Activated naive CD4-positive, alpha-beta T cell treated with anti-CD3 and anti-CD28 coated beads, Interleukin-2, amount 50 U/mL, for 16 hours (primary cell): ENCODE measurements at places on chromosomes 4 and X.
A peak's percentile ranks its signal among the peaks of the same experiment; 100 is the strongest.

- DNase-seq = no peak
Observed at GRCh38 chrX:145910017-145910416, 92.4 kb downstream of the SLITRK2 start.

DNA sequence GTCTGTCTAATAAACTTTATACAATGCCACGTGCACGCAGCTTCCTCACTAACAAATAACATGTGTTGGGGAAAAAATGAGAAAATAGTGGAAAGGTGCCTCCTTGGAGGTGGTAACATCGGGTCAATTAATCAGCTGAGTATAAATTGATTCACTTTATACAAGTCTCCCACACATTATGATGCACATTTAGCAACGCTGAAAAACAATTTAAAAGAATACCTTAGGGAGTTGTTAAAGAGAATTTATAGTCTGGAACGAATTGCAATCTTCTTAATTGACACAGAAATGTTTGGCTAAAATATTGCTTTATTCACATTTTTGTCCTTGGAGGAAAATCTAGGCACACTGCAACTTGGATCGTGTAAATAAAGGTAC, 84.2 kb downstream of the HPRT1 start:
- DNase-seq = no peak

- no peak for DNase-seq
Observed at GRCh38 chr4:48649505-48649904, 130.6 kb downstream of the FRYL start.

DNA sequence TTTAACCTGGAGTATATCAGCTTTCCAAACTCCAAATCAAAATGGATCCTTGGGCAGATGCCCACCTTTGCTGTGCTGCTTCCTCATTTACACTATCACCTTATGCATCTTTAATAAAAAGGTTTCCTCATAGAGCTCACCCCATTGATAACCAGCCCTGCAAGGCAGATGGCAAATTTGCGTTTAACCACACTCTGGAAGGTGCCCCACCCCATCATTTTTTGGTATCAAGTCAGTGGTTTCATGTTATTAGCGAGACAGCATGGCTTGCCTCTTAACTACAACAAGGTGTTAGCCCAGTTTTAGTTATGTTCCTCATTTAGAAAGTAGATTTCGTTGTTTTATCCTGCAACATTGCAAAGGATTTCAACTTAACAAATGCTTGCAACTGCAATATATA, 214.0 kb upstream of the WDFY3 start:
- no peak for DNase-seq

DNA sequence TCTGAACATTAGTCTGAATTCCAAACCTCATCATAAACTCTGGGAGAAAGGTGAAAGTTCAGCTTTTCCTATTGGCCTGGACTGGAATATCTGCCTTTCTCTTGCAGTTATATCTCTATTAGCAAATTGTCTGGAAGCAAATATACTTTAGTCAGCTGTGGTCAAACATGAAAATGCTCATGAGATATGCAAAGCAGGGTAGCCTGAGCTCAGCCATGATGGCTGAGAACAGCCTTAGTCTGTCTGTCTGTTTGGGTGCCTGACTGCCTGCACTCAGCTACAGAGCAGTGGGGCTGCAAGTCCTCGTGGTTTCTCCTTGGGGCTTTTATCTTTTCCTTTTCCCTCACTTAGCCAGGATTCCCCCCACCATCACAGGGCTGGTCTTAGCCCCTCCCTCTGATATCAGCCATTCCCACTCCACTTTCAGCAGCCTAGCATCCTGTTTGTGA, 19.5 kb upstream of the PGRMC2 start:
- DNase-seq = no peak

- DNase-seq = no peak
Observed at GRCh38 chr4:53775381-53775780, 184.1 kb upstream of the LNX1 start.

GRCh38 chr4:42306221-42307109, 90.8 kb upstream of the SHISA3 start:
- no peak for DNase-seq

- no peak for DNase-seq
Observed at GRCh38 chr4:166458756-166459155, 585.7 kb downstream of the TLL1 start.

- DNase-seq = no peak
Observed at GRCh38 chr4:1986578-1987210, 22.1 kb downstream of the NELFA start.

DNA sequence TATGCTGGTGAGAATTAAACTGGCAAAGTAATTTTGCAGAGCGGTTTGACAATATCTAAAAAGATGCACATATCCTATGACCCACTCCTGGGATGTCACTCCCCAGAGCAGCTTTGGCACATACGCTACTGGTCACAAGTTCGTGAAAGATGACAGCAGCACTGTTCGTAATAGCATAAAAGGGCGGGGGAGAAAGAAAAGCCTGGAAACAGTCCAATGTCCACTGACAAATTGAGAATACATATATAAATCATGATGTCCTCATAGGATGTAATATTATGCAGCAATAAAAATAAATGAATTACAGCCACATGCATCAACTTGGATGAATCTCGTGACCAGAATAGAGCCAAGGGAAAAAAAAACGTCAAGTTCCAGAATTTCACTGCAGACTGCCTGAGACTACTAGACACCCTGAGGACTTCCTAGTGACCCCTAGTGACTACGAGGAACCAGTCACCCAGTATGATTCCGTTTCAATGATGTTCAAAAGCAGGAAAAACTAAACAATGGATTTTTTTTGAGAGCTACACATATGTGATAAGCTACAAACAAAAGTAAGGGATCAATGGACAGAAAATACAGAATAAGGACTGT, 1.8 kb downstream of the PCSK1N start:
- DNase-seq = no peak

GRCh38 chrX:39427906-39428305, 626.6 kb downstream of the MID1IP1 start:
- DNase-seq = peak; percentile 64

- no peak for DNase-seq
Observed at GRCh38 chr4:181507180-181507835, 735.9 kb upstream of the TENM3 start.

GRCh38 chr4:168822481-168822880, 187.6 kb downstream of the CBR4 start:
- no peak for DNase-seq

GRCh38 chrX:87517571-87518141, at the start of gene KLHL4:
TSS of gene KLHL4 (plus strand) at chrX:87517802. CDS start at chrX:87517894, 92 bp downstream.
- no peak for DNase-seq

- DNase-seq = no peak
Observed at GRCh38 chr4:26793735-26794134, 66.9 kb upstream of the STIM2 start.

DNA sequence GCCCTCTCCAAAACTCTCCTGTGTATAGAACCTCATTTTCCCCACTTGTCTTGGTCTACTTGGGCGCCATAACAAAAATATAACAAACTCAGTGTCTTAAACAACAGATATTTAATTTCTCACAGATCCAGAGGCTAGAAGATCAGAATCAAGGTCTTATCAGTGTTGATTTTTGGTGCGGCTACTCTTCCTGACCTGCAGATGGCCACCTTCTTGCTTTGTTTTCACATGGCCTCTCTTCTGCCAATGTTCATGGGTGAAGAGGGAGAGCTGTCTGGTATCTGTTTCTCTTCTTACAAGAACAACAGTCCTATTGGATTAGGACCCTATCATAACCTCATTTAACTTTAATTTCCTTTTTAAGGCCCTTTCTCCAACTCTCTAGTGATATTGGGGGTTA, 177.3 kb downstream of the PABPC4L start:
- no peak for DNase-seq

GRCh38 chrX:134679644-134680043, 21.4 kb upstream of the PLAC1 start:
- DNase-seq = no peak

GRCh38 chr4:1021386-1022050, 10.1 kb downstream of the FGFRL1 start:
- no peak for DNase-seq

GRCh38 chr4:175369087-175369486, 443.0 kb downstream of the GPM6A start:
- DNase-seq = no peak
